ENCODE measurements at places on chromosomes 12 and 14.

DNA sequence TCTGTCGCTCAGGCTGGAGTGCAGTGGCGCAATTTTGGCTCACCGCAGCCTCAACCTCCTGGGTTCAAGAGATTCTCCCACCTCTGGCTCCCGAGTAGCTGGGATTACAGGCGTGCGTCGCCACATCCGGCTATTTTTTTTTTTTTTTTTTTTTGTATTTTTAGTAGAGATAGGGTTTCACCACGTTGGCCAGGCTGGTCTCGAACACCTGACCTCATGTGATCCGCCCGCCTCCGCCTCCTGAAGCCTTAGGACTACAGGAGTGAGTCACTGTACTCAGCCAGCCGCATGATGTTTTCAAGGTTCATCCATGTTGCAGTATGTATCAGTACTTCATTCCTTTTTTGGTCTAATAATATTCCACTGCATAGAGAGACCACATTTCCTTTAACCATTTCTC is 2.4 kb upstream of the RNF34 start:
- no peak overlapping the region for H3K27ac ChIP-seq
- H3K4me1 ChIP-seq, result peaks cover 30% of the 10 kb centered on the region
- no peak for DNase-seq
- H3K4me3 ChIP-seq, result no peak overlapping the region
- H3K27me3 ChIP-seq, result no peaks in the 10 kb centered on the region

DNA sequence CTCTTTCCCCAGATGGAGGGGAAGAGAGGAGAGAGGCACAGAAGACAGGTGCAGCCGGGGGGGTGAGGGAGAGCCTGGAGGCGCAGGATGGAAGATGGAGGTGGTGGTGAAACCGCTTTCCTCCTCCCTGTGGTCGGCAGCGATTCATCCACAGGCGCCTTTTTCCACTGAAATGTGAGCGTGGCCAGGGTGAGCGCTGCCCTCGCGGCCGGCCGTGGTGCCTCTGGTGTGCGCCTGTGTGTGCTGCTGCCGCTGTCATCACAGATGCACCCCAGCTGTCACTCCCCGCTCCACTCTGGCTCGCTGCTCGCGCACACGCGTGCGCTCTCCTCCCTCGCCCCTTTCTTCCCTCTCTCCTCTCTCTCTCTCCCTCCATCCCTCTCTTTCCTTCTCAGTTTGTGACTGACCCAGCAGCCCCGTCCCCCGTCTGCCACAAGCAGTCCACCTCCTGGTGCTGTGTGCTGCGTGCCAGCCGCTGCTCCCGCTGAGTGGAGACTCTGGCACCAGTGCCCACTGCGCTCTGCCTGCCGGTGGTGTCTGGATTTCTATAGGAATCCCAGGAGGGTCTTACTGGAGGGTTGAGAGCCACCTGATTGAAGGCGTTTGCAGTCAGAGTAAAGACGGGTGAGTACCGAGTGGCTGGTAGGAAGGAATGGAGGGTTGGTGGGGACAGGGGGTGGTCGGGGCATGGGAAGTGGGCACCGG is at the start of gene LRTM2:
TSS of gene LRTM2 (plus strand) at position 375 of the 705 bp plus-strand sequence. CDS start 7,584 bp downstream, outside the sequence.
- peaks cover 6% of the 10 kb centered on the region for H3K4me1 ChIP-seq
- no peak within 1 kb of the TSS for H3K4me3 ChIP-seq
- peaks cover 22% of the 10 kb centered on the region for H3K27me3 ChIP-seq

- peaks cover 5% of the 10 kb centered on the region for H3K27me3 ChIP-seq
- H3K4me3 ChIP-seq, result no peak overlapping the region
- no peaks in the 10 kb centered on the region for H3K36me3 ChIP-seq
- no peak overlapping the region for H3K27ac ChIP-seq
- DNase-seq, result no peak
Measured at GRCh38 chr14:31897581-31898186, 179.4 kb upstream of the ARHGAP5 start.

DNA sequence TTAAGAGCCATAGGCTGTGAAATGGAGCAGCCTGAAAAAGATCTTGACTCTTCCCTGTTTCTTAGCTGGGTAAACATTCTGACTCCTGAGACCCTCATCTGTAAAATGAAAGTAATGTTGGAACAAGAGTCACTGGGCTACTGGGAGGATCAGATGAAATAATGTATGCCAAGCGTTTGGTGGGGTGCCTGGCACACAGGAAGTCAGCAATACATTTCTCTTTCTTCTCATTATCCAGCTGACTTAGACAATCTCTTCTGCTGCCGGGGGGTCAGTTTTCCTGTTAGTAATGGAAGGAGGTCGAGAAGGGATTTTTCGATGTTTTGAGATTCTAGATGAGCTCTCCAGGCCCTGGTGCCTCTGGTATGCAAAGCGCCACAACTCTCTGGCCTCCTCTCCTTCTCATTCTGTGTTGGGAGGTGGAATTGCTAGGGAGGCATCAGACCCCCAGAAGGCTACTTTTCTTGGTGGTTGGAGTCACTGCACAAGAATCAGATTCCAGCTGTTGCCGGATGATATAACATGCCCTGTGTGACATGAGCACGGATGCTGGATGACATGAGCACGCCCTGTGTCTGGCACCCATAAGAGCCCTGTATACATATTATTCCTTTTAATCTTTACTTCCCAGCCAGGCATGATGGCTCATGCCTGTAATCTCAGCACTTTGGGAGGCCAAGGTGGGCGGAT is 4.3 kb downstream of the OASL start:
- no peaks in the 10 kb centered on the region for H3K27me3 ChIP-seq
- H3K4me3 ChIP-seq, result peak overlapping the region; percentile 42
- H3K27ac ChIP-seq, result peak overlapping the region; percentile 74
- DNase-seq, result no peak
- peaks cover 9% of the 10 kb centered on the region for H3K36me3 ChIP-seq

DNA sequence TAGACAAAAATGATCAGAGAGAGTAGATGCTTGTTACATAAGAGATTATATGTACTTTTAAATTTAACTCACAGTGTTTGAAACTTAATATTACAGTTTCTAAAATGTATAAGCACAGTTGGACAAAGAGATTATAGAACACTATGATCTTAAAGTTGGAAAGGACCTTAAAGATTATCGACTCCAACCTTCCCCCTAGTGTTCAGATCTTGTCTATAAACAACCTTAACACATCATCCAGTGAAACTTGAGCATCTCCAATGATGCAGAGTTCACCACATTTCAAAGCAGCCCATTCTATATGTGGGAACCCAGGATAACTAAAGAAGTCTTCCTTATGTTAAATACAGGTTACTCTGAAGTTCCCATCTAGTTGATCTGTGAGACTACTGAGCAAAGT is 480.8 kb downstream of the RMST start:
- no peak for DNase-seq
- H3K4me3 ChIP-seq, result no peak overlapping the region
- no peaks in the 10 kb centered on the region for H3K36me3 ChIP-seq
- no peaks in the 10 kb centered on the region for H3K4me1 ChIP-seq
- no peaks in the 10 kb centered on the region for H3K27me3 ChIP-seq

DNA sequence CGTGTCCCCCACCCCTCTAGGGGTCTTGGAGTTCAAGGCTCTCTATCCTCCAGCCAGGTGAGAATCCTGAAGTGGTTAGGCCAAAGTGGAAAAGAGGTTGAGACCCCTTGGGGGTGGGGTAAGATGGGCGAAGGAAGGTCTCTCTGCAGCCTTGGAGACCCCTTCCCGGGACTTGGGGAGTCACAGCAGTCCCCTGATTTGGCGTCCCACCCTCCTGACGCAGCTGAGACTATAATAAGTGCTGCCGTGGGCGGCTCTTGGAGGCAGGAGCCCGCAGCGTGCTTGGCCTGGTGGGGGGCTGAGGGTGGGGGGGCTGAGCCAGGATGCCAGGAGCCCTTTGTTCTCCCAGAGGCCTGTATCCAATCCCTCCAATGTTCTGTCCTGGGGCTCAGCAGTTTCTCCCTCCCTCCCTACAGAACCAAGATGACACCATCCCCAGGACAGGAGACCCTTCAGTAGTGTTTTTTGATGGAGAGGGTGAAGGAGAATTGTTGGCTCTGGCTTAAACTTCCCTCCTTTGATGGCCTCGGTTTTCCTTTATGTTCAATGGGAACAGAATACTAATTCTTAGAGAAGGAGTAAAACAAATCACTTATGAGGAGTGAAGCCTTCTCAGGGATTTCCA is 1.5 kb upstream of the AGAP2 start:
- no peaks in the 10 kb centered on the region for H3K27me3 ChIP-seq
- peak overlapping the region; percentile 15 for H3K27ac ChIP-seq
- peaks cover 50% of the 10 kb centered on the region for H3K4me1 ChIP-seq
- DNase-seq, result no peak
- H3K36me3 ChIP-seq, result peaks cover 5% of the 10 kb centered on the region
- H3K4me3 ChIP-seq, result peak overlapping the region; percentile 96

DNA sequence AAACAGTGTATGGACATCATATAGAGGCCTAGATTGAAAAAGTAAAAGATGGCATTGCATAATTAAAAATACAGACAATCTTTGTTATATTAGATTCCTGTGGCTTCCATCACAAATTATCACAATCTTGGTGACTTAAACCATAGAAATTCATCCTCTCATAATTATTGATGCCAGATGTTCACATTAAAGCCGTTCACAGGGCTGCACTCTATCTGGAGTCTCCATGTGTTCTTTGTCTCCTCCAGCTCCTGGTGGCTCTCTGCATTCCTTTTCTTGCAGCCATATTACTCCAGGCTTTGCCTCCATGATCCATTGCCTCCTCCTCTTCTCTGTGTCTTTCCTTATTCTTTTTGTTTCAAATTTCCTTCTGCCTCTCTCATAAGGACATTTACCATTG is 875.7 kb upstream of the USP15 start:
- DNase-seq, result no peak
- no peak overlapping the region for H3K27ac ChIP-seq
- H3K4me1 ChIP-seq, result no peaks in the 10 kb centered on the region
- no peak overlapping the region for H3K4me3 ChIP-seq

DNA sequence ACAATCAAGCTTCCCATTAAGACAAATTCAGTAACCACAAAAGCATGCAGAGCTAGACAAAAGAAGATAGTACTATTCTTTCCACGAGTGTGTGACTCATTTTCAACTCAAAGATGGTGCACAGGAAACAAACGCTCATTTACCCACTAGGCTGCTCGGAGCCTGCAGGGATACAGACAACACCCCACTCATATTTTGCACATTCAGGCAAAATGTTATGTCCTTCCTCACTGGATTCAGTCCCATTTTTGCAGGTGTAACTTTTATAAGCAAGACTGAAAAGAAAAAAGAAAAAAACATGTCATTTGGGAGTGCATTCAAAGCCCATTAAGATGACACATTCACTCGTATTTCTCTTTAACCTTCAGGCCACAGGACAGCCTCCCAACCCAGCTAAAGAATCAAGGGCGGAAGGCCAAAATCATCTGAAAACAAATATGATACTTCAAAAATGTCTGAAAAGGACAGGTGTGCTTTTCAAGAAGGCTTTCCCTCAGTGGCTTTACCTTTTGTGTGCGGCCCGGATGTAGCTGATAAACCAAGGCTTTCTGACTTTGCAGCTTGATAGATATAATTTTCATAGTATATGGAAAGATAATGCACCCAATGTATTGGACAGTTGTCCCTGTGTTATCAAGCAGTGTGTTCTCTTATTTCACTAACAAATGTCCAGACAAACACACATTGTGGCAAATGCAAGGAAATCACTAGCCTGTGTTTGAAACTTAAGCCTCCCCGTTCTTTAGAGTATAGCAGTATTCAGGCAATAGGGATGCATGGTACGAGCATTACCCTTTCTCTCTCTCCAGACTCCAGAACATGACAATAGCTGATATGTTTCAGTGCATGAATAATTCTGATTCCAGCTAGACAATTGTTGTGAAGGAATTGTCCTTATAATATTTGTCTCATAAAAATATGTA is 147.8 kb upstream of the KRR1 start:
- no peak overlapping the region for H3K27ac ChIP-seq
- no peaks in the 10 kb centered on the region for H3K36me3 ChIP-seq
- H3K4me1 ChIP-seq, result peaks cover 24% of the 10 kb centered on the region
- no peaks in the 10 kb centered on the region for H3K27me3 ChIP-seq

DNA sequence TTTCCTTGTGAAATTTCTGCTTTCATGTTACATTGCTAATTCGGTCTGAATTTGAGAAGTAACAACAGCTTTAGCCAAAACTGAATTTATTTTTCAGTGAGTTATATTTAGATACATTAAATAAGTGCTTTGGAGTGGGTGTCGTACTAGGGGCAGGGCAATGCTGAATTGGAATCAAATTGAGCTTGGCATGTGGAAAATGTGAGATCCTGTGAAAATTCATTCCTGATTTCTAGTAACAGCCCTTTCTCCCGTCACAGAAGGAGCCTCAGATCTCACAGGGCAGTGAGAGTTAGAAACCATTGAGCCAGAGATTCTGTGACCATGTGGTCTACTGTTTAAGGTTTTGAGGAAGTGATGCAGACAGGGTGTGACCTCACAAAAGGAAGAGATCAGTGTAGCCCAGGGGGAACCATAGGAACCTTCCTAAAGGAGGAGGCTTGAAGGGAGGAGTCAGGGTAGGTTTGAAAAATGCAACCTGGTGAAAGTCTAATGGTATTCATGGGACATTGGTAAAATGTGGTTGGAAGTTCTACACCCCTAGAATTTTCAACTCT is 1136.8 kb downstream of the AACS start:
- H3K27ac ChIP-seq, result no peak overlapping the region
- no peaks in the 10 kb centered on the region for H3K27me3 ChIP-seq
- no peak overlapping the region for H3K4me3 ChIP-seq
- H3K4me1 ChIP-seq, result no peaks in the 10 kb centered on the region
- DNase-seq, result no peak

DNA sequence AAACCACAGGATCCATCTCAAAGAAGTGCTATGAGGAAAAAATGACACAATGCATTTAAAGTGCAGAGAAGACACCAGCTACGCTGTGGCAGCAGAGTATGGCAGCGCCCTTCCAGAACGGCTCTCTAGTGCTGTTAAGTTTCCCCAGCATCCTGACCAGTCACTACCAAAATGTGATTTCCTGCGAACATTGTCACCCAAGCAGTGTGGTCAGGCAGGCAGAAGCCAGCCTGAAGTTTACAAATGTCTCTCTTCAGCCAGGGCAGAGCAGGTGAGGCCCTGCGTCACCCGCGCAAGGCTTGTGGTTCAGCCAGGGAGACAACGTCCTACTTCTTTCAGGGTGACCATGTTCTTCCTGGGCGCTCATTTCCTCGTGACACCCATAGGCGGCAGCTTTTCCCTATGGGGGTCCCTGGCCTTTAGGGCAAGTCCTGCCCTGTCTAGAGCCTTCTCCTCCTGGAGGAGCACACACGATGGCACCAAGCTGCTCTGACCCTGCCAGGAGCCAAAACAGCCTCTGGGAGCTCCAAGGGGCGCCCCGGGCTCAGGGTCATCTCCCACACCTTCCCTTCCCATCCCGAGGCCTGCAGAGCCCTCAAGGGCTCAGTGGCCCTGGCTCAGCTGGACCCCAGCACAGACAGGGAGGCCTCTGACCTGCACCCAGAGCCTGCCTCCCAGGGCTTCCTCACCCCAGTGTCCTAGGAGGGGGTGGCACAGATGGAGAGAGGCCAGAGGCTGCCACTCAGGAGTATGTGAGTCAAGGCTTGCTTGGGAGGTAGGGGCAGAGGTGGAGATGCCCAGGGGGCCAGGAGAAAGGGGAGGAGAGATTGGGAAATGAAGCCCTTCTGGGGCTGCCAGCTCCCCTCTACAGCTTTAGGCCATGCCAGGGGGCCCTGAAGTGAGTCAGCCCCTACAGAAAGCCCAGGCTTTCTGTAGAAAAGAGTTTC is 41.9 kb downstream of the PSMA6 start:
- peak; percentile 64 for DNase-seq
- H3K4me3 ChIP-seq, result peak overlapping the region; percentile 68
- H3K36me3 ChIP-seq, result no peaks in the 10 kb centered on the region
- H3K27me3 ChIP-seq, result no peaks in the 10 kb centered on the region
- H3K4me1 ChIP-seq, result peaks cover 43% of the 10 kb centered on the region
